ENCODE measurements at places on chromosomes 16 and 17.

DNA sequence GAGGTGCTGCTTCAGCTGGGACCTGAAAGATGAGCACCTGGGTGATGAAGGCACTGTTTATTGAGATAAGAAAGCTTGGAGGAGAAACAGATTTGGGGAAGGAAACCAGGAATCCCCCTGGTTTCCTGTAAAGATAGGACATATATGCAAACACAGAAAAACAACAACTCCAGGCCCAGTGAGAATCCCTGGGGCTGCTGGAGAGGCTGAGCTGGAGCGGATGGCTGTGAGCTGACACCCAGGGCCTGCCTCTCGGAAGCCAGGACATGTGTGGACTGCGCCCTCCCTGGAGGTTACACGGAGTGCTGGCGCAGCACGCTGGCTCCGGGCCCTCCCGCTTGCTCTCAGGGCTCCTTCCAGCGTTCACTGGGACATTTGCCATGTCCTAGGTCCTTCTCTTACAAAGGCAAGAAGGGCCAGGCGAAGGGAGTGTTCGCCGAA is 57.5 kb downstream of the CYB5B start:
- peak; percentile 77 for DNase-seq

- DNase-seq = no peak
Measured at GRCh38 chr16:62954144-62955032, 918.1 kb upstream of the CDH8 start.

DNA sequence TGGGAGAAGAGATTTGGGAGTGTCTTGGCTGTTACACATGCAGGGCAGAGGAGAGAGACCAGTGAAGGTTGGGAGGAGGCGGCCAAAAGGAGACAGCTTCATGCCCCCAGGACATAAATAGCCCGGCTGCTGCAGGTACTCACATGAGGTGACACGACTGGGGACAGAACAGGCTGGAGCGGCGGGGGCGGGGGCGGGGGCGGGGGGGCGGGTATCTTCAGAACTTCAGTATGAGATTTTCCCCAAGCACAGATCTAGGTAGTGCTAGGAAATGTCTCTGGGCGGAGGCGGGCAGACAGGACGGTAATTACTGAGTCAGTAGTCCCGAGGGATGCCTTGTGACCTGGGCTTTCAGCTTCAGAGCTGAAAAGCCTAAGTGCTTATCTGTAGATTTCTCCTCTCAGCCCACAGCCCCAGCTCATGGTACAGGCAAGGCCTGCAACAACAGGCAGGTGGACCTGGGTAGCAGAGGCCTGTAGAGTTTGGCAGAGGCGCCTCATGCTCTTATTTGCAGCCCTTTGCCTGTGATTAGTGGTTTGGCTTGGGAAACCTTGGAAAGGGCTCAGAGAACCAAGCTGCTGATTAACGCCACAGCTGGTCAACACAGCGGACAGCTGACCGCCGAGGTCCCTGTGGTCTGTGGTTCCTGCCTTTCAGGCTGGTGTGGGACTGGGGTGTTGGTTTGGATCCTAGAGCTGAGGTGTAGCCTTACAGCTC is 24.5 kb downstream of the UNK start:
- DNase-seq = peak; percentile 78

GRCh38 chr16:65576631-65577030 is 454.8 kb upstream of the CDH11 start:
- DNase-seq = no peak

DNA sequence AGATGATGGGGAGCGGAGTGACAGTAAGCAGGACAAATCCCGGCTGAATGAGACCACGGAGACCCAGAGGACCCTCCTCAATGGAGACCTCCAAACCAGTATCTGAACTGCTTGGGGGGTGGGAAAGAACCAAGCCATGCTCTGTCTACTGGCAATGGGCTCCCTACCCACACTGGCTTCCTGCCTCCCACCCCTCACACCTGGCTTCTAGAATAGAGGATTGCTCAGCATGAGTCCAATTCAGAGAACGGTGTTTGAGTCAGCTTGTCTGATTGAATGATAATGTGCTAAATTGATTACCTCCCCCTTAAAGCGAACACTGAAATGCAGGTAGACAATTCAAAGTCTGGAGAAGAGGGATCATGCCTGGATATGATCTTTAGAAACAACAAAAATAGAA is 5.5 kb downstream of the SSTR2 start:
- no peak for DNase-seq

DNA sequence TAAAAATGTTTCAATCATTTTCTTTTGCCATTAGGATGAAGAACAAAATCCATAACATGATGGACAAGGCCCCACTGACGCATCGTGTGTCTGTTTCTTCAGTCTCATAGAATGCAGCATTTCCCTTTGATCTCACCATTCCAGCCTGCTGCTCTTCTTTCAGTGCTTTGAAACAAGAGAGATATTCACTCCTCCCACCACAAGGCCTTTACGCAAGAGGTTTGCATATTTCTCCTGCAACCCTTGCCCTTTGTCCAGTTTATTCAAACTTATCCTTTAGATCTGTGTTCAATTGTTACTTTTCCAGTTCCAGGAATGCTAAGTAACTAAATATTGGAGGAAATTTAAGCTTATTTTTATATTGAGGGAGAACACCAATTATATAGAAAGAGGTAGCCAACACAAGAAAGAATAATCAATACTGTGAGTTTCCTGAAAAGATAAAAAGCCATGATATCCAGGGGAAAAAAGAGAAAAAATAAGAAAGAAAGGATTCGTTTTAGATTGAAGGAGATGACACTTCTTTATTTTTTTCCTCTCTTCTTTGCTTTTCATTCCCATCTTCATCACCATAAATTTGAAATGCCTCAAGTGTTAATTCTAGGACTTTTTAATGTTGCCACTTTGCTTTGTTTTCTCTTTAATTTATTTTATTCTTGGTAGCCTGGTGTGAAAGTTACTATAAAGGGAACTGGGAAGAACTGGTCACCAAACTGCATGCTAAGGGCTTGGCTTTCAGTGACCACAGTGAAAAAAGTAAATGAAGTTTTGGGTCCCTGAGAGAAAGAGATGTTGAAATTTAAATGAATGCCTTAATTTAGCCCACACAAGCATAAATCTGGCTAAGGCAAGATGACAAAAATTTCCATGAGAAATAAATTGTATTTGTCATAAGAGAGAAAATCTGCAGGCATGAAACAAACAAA is 102.1 kb downstream of the KIF2B start:
- peak; percentile 4 for DNase-seq

- DNase-seq = peak; percentile 80
Measured at GRCh38 chr16:85326113-85326793, 214.0 kb upstream of the CIBAR2 start.

GRCh38 chr16:12907670-12908233 is 6.4 kb downstream of the SHISA9 start:
- DNase-seq = no peak

- DNase-seq = no peak
Measured at GRCh38 chr17:37746617-37747016, 1.8 kb upstream of the HNF1B start.

- DNase-seq = no peak
Measured at GRCh38 chr17:74512624-74513091, 18.6 kb downstream of the CD300LB start.

DNA sequence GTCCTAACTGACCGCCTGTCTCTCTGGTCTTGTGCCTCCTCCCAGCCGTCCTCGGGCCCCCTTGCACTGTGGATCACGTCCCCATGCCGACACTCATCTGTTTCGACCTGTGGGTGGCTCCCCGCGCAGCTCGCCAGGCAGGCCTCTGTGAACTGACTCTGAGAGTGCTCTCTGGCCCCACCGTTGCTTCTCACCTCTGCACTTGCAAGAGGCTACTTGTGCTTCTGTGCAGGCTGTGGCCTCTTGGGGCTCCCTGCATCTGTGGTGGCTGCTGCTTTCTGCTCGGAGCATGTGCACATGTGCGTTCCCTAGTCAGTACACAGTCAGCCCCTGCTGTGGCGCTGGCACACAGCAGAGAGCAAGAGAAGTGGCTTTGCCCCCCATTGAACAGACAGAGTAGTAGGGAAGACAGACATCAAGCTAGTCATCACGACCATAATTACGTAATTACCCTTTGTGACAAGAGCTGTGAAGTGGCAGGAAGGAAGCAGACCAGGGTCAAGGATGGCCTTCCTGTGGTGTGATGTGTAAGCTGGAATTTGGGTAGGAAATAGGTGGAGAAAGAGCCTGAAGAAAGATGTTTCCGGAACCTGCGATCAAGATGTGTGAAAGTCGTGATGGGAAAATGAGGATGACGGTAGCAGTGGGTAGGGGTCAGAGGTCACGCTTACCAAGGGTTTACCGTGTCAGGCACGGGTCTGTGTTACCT is 256.0 kb upstream of the CACNG5 start:
- DNase-seq = peak; percentile 37

GRCh38 chr16:30585400-30586191 is at the start of gene ZNF785:
TSS of gene ZNF785 (minus strand) at chr16:30585697. CDS start at chr16:30585611, 86 bp downstream.
- DNase-seq = peak; percentile 99

DNA sequence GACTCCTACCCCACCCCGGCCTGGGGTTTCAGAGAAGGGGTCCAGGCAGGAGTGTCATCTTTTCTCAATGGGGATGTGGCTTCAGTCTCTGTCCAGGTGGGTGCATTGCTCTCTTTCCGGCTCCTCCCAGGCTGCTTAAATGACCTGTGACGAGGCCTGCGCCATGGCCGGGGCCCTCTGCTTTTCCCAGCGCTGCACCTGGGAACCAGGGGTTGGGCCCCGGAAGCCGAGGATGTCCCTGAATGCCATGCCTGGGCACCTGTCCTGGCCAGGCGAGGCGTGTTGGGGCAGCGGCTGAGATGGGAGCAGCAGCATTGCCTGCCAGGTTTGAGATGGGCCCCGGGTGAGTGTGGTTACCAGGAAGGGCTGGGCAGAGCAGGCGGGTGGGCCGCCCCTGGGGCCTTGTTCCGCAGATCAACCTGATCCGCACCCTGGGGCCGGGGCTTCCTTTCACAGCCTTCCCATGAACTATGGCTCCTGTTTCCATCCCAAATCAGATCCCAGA is 147.4 kb downstream of the SEC14L1 start:
- no peak for DNase-seq

- peak; percentile 23 for DNase-seq
Measured at GRCh38 chr16:57735755-57736418, at the start of gene KATNB1. TSS of gene KATNB1 (plus strand) at chr16:57735770. CDS start at chr16:57737244, 1,474 bp downstream.

DNA sequence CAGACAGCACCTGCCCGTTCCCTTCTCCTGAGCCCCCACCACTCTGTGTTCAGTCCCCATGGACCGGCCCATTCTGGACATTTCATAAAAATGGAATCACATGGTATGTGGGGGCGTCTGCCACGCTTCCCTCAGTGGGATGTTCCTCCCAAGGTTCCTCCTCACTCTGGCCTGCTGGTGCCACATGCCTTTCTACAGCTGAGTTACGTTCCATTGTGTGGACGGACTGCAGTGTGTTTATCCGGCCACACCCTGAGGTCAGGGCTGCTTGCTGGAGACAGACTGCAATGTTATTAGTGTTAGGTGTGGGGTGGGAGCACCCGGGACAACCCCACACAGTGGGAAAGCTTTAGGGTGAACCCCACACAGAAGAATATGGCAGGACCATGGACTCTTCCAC is 5.9 kb upstream of the AATK start:
- DNase-seq = peak; percentile 45

DNA sequence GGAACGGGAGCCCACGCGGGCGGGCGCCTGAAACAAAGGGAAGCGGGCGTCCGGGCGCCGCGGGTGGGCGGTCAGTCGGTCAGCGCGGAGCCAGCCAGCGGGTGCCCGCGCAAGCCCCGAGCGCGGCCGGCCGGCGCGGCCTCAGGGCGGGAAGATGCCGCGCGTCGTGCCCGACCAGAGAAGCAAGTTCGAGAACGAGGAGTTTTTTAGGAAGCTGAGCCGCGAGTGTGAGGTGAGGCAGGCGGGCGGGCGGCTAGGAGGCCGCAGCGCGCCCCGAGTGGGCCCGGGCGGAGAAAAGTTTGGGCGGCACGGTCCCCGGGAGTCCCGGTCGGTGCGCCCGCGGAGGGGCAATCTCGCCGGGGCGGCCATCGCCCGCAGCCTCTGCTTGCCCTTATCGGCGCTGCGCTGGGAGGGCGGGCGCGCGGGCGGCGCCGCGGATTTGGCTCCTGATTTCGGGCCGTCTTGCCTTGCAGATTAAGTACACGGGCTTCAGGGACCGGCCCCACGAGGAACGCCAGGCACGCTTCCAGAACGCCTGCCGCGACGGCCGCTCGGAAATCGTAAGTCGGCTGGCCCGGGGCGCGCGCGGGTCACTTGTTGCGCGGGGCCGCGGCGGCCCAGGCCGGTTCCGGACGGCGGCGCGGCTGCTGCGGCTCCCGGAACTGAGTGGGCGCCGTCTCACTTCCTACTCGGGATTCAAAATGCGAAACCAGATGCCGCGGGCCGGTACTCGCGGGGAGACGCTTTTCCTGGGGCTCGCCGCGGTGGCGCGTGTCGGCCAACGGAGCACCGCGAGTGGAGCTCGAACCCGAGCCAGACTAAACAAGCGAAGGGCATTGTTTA is 526 bp downstream of the CBFB start:
- DNase-seq = peak; percentile 71

- peak; percentile 100 for DNase-seq
Measured at GRCh38 chr17:7572588-7573323, 6.7 kb upstream of the CD68 start.

DNA sequence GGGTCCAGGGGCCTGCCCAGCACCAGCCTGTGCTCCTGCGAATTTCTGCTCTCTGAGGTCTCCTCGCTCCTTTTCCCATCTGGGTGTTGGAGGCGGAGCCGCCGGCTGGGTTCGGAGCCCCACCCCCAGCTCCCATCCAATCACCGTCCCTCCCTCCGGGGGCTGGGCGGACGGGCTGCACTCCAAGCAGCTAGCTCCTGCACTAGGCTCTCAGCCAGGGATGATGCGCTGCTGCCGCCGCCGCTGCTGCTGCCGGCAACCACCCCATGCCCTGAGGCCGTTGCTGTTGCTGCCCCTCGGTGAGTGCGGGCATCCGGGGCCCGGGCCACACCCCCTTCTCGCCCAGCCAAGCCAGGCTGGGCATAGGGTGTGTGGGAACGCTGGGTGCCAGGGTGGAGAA is at the start of gene NRN1L:
NRN1L (plus strand) TSS at position 202 of the 400 bp plus-strand sequence; CDS start at position 221, 19 bp downstream.
- DNase-seq = peak; percentile 90

DNA sequence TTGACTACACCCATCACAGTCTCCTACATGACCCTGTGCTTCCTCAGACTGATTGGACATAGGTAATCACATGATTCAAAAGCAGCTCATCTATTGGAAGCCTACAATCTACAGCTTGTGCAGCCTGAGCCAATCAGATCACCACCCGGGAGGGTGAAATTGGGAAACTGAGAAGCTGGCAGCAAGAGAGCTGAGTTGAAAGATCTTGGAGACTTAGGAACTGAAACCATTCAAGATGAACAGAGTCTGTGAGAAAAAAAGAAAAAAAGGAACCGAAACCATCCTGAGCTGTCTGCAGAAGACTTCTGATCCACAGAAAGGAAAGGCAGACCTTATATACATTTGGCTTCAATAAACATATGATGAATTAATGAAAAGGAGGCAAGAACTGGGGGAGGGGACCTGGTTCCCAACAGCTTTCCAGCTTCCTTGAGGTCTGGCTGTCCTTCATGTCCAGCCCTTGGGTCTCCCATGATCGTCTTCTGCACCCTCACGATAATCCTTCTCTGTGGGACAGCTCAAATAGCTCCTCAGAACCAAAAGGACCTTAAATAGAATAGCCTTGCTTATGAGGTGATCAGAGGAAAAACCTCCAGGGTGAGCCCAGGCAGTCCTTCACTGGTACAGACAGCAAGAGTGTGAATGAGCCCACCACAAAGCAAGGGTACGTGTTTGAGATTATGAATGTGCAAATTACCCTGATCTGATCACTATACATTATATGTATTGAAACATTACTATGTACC is 32.6 kb downstream of the PLXDC1 start:
- DNase-seq = no peak
